Lung (tissue), 17 donors: ENCODE measurements at places on chromosomes 2 and 18.

- no peak for DNase-seq
These were observed 793 bp downstream of the CNRIP1 start for GRCh38 chr2:68318914-68319397.

GRCh38 chr2:161386228-161386824 lies 29.8 kb upstream of the TBR1 start:
- DNase-seq = no peak

DNA sequence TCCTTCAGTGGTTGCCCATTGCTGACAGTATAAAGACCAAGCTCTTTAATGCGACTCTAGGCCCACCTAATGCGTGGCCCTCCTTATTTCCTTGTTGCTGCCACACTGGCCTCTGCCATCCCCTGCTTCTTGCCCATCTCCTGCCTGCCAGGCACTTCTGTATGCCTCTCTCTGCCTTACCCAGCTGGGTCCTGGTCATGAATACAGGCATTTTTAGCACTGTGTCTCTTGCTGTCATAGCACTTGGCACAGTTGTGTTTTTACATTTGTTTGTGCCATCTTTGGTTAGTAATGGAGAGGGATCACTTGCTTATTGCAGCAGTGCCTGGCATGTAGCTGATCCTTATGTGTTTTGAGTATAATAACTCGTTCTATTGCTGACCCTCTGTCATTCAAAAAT lies 38.7 kb downstream of the MAP4K4 start:
- DNase-seq = no peak

- no peak for DNase-seq
These were observed 33.0 kb downstream of the ERBB4 start for GRCh38 chr2:212505586-212505985.

DNA sequence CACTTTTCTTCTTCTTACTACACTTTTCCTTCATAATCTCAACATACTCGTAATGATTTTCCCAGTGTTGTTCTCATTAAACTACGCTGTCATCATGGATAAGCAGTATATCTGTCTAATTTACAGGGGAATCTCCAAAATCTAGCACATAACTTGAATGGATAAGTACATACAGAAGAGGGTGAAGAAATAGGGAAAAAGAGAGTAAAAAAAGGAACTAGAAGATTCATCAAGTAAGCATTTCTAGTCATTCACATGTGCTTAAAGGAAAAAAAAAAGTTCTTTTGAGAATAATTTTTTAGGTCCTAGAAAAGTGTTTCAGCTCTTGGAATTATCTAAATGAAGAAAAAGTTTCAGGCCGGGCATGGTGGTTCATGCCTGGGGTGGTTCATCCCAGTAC lies 51.6 kb downstream of the SRBD1 start:
- no peak for DNase-seq

- no peak for DNase-seq
These were observed 709.1 kb upstream of the CHAC2 start for GRCh38 chr2:53058526-53058925.

DNA sequence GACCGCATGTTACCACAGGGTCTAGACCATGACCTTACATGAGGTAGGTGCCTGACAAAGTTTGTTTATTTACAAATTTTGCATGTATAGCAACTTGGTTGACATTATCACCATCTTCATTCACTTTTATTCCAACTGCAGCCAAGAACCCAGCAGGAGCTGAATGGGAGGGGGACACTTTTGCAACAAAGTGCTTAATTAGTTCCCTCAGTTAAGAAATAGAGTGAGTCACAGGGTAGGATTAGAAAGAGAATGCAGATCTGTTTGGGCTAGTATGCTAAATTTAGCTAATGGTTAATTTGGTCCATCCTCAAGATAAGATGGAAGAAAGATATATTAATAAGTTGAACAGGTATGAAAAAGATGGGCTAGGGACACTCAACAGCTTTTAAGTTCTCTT lies 678.9 kb downstream of the ARHGAP15 start:
- no peak for DNase-seq

GRCh38 chr2:60529136-60529784 lies 24.2 kb downstream of the BCL11A start:
- DNase-seq = no peak

DNA sequence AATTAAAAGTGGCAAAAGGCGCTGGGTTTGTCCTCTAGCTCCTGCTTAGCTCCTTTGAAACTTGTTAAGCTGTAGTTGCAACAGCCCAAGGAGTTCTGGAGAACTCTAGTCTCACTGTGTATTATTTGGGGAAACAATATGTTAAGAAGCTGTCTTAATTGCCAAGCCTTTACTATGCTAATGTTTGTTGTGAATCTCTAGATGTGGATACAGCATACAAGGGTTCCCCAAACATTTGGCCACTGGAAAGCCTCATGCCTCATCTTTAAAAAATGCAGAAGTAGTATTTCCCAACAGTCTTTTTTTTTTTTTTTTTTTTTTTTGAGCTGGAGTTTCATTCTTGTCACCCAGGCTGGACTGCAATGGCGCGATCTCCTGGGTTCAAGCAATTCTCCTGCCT lies 236.7 kb downstream of the PRKCE start:
- DNase-seq = peak; percentile 63

DNA sequence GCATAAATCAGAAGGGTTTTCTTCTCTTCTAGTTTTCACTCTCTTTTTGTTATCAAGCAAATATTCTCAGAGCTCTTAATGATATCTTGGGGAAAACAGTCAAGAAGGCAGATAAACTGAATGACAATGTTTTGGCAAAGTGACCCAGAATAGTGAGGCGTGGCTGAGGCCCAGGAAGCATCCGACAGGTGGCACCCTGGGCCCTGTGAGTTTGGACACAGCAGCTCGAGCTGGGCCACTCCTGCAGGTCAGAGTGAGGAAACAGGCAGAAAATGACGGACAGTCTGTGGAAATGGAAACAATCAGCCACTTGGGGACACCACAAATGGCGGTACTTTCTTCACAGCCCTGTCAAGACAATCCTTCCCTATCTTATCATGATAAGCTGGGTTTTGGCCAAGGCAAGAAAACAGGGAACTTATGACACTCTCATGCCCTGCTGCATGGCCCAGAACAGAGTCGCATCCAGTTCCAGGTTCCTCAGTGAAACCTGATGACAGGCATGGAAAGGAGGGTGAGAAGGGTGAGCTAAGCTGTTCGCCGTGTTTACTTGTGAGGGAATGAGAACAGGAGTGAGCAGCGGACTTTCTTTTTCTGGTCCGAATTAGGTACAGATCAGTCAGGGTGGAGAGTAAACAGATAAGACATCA lies 32.1 kb downstream of the MRPL44 start:
- DNase-seq = no peak

DNA sequence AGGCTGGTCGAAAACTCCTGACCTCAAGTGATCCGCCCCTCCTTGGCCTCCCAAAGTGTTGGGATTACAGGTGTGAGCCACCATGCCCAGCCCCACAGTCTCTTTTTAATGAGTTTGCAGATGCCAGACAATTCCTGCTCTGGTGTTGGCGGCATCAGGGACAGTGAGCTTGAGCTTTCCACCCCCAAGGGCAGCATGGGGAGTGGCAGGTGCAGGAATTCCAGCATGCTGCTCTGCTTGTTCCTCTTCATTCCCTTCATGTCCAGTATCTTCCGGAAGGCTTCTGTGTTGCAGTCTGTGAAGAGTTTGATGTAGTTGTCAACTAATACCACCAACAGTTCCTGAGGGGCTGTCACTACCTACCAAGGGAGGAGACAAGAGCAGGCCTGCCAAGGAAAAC lies 137.3 kb downstream of the SS18 start:
- DNase-seq = no peak

DNA sequence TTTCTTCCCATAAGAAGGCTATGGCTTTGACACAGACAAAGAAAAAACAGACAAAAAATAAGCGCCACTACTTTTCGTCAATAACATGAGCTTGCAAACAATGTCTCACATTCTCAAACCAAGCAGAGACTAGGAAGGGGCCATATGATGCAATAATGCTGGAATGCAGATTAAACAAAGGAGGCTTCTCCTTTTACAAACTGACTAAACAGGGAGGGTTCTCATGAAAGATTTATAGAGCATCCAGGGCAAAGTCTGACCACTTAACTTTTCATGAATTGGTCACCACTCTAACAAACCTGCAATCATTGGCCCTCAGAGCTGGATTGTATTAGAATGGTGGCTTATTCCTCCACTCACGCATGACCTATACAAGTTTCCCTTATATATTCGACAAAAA lies 663.3 kb upstream of the CHAC2 start:
- DNase-seq = peak; percentile 24

DNA sequence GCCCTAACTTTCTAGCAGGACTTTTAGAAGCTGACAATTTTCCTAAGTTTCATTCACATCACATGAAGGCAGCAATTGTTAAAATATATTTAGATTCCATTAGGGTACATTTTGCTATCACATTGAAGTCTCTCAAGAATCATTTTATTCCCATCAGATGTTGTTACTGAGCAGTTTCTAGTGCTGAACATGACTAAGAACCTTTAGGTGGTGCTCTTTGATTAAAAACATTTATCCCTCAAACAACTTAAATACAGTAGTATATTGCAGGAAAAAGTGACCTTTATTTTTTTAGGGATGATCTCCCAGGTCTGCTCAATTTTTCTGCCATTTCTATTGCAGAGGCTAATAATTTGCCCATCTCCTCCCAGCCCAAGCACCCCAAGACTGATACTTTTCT lies 22.9 kb upstream of the NARS1 start:
- no peak for DNase-seq

GRCh38 chr2:149290662-149291061 lies 39.7 kb upstream of the LYPD6 start:
- no peak for DNase-seq

DNA sequence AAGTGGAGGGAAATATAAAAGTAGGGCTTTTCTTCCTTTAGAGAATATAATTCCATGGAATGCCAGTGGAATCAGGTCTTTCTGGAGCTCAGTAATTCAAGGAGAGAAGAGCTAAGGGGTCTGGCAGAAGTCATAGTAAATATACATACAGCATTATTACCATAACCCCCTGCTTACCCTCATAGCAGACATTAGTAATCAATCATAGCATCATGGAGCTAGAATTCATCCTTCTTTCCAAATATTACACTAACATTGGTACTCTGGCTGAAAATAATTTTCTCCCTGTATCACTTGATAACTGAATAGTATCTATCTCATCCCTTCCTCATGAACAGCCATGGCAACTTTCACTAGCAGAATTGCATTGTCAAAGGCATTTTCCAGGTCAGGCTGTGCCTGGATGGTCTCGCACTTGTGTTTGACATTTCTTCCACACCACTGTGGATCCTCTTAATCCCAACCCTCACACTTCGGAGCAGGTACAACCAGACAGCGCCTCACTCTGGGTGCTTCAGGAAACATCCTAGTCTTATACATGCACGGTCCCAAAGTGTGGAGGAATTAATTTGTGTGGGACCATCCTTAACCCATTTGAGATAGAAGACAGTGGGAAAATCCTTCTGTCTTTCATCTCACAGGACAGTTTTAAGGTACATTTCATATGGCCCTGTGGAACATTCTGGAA lies 84.2 kb upstream of the SEC11C start:
- DNase-seq = no peak

DNA sequence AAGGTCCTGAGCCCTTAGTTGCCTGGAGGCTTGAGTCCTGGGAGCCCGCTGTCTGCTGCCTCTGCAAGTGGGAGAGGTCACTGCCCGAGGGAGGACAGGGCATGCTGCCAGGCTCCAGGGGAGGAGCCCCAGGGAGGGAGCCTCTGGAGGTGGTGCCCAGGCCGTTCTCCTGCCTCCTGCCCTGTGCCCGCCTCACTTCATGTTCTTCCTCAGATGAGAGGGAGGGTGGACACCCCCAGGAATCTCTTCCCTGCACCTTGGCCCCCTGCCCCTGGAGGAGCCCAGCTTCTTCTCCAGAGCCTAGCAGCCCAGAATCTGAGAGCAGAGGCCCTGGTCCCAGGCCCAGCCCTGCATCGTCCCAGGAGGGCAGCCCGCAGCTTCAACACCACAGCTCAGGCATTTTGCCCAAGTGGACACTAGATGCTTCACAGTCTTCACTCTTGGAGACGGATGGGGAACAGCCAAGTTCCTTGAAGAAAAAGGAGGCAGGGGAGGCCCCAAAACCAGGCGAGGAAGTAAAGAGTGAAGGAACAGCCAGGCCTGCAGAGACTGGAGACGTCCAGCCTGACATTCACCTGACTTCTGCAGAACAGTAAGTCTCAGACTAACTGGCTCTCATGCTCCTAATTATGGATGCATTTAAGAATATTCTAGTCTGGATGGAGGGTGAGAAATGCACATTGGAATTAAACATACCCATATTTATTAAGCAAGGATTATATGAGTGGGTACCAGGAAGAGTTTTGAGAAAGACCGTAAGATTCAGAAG lies 12.1 kb downstream of the PSD4 start:
- DNase-seq = no peak

DNA sequence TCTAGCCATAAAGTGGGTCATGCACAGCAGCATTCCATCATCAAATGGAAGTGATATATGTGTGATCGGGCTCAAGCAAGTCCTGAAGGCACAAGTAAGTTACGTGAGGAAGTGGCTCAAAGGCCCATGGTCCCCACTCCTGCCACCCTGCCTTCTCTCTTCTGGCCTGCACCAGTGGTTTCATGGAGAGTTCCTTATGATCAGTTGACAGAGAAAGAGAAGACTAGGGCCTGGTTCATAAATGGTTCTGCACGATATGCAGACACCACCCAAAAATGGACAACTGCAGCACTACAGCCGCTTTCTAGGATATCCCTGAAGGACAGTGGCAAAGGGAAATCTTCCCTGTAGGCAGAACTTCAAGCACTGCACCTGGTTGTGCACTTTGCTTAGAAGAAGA lies 412.6 kb upstream of the SMIM21 start:
- DNase-seq = no peak

DNA sequence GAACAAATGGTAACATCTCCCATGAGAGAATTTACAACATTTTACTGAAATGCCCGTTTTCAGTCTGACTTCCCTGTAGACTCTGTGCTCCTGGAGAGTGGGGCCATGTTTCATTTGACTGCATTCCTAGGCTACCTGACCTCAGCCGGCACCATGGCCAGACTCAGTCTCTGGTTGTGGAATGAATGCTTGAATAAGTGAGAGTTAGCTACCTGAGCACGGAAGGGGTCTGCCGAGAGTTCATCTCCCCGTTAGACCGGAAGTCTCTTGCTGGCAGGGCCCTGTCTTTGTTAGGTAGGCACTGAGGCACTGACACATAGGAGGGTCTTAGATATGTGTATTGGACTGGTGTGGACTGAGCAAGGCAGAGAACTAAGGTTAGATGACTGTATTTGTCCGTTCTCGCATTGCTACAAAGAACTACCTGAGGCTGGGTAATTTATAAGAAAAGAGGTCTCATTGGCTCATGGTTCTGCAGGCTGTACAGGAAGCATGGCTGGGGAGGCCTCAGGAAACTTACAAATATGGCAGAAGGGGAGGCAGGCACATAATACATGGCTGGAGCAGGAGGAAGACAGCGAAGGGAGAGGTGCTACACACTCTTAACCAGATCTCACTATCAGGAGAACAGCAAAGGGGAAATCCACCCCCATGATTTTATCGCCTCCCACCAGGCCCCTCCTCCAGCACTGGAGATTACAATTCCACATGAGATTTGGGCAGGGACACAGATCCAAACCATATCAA lies 271.2 kb downstream of the GLI2 start:
- no peak for DNase-seq

- DNase-seq = no peak
These were observed 42.4 kb downstream of the ST3GAL5 start for GRCh38 chr2:85846411-85846810.

- DNase-seq = no peak
These were observed 80.9 kb downstream of the ICA1L start for GRCh38 chr2:202790676-202791075.

- no peak for DNase-seq
These were observed 84.5 kb downstream of the COL5A2 start for GRCh38 chr2:189095101-189095500.

- peak; percentile 74 for DNase-seq
These were observed 2.8 kb upstream of the GYPC start for GRCh38 chr2:126653109-126653508.

- no peak for DNase-seq
These were observed 88.6 kb downstream of the SLC5A7 start for GRCh38 chr2:108074946-108075345.
